ENCODE measurements at places on chromosomes 3 and 15. TPM values are rescaled to one million over a fixed set of nuclear protein-coding genes. Genes with fewer than 3 reads are reported as not detected.
A peak's percentile ranks its signal among the peaks of the same experiment; 100 is the strongest.

RAF1 gene
- total RNA-seq: 63.4 TPM

PLD1 gene
- 9.0 TPM for total RNA-seq

HRH1 gene
- total RNA-seq: 7.3 TPM

- no peak for DNase-seq
These were observed 169.7 kb downstream of the ANXA2 start for GRCh38 chr15:60228101-60228500.

GRCh38 chr15:90496791-90497190, 32.9 kb upstream of the CRTC3 start:
- DNase-seq: no peak

- no peak for DNase-seq
These were observed 1009.1 kb upstream of the SEMA6D start for GRCh38 chr15:46708226-46708625.

- DNase-seq: no peak
These were observed 183.6 kb upstream of the ATP11B start for GRCh38 chr3:182609575-182610156.

LXN gene
- total RNA-seq: 13.3 TPM

GRCh38 chr3:32584660-32585059, 14.0 kb upstream of the DYNC1LI1 start:
- DNase-seq: no peak

DNA sequence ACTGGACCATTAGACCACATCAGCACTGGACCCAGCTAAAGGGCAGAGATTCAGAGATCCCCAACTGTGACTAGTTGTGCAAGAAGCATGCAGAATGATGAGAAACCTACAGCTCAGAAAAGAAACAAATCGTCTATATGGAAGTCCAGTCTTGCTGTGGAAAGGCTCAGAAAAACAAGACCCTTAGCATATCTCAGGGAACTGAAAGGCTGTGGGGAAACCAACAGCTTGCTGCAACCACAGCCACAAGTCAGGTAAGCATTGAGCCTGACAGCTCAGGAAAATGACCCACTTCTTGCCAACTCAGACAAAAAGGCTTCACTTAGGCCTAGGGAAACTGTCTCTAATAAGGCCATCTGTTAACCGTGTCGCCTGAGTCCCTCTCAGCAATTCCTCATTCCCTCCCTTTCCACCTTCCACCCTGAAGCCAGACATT, 145.6 kb downstream of the LSAMP start:
- DNase-seq: peak; percentile 26

- DNase-seq: no peak
These were observed 38.4 kb downstream of the IQSEC1 start for GRCh38 chr3:13034861-13035260.

PCOLCE2 gene
- total RNA-seq: 7.7 TPM

FBXL22 gene
- not detected for total RNA-seq
